NCI-H2029 (cell line): ENCODE measurements at places on chromosomes 3 and 15.

- DNase-seq, result no peak
These were observed 76.3 kb upstream of the ARHGEF3 start for GRCh38 chr3:56878074-56878473.

DNA sequence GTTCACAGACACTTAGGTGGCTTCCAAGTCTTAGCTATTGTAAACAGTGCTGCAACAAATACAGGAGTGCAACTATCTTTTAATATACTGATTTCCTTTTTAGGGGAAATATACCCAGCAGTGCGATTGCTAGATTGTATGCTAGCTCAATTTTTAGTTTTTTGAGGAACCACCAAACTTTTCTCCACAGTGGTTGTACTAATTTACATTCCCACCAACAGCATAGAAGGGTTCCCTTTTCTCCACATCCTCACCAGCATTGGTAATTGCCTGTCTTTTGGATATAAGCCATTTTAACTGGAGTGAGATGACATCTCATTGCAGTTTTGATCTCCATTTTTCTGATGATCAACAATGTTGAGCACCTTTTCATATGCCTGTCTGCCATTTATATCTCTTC, 58.9 kb downstream of the ZNF148 start:
- DNase-seq, result no peak

DNA sequence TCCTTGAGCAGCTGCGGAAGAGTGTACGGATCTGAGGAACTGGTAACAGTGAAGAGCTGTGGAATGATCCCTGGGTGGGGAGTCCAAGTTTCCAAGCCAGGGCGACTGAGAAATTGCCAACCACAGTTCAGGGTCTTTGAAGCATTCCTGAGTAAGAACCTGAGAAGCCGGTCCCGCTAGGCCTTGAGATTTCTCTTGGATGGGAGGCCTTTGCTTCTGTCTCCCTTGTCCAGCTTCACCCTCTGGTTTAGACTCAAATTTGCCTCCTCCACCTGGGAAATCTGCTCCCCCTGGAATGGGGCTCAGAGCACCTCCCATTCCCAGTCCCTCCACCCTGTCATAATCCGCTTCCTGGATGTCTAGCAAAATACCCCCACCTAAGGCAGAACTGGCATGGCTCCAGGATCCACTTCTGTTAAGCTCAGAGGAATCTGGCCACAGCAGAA, 127.7 kb upstream of the DLG1 start:
- DNase-seq, result no peak

DNA sequence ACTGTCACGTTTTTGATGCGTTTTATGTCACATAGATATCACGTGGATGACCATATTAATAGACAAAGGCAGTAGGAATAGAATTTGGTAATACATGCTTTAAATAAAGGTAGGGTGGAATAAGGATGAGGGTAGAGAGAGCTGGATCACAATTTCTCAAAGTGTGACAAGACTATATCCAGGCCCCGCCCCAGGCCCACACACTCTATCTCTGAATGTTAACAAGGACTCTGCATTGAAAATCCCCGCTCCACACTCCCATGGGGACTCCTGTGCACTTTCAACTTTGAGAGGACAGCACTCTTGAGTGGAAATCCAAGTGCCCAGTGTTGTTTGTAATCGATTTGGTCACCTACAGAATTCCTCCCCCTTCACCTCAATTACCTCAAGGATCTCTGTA, 31.4 kb downstream of the ETV5 start:
- DNase-seq, result no peak

GRCh38 chr15:97759363-97759762, 201.1 kb upstream of the ARRDC4 start:
- DNase-seq, result no peak

- DNase-seq, result no peak
These were observed 5.9 kb upstream of the FMN1 start for GRCh38 chr15:33200444-33200843.

DNA sequence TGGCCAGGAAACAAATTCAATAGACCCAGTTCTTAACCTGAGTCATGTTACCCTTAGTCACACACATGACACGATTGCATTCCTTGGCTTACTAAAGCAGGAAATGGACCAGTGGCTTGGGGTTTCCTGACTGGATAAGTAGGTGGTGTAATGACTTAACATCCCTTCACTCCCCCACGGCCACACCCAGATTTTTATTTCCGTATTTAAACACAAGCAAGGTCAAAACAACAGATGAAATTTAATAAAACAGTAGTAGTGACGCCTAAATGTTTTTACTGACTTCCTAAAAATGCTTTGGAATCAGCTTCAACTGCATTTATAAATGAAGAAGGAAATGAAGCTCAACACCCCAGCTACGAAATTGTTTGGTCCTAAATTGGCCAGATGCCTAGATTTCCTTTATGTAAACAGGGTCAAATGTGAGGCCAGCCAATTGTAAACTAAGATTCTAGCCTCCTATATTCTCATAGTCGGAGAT, 324.3 kb downstream of the CHST2 start:
- DNase-seq, result peak; percentile 86

GRCh38 chr3:30904996-30905395, 10.5 kb upstream of the GADL1 start:
- DNase-seq, result no peak

- no peak for DNase-seq
These were observed 48.8 kb upstream of the PLXND1 start for GRCh38 chr3:129655291-129655700.

DNA sequence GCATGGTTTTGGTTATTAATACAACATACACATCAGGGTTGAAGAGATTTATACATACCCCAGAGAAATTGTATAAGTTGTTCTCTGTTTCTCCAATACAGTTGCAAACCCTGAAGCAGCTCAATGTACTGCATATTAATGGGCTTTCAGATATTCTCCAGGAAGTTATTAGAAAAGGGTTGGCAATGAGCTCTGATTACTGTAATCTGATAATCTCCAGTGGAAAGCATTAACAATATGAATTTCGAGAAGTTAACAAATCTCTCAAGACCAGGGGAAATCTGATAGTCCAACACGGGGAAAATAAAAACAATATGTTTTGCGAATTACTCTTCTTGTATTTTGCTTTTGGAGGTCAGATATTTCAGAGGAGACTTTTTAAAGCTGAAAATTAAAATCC, 950.1 kb downstream of the TBL1XR1 start:
- DNase-seq, result no peak

DNA sequence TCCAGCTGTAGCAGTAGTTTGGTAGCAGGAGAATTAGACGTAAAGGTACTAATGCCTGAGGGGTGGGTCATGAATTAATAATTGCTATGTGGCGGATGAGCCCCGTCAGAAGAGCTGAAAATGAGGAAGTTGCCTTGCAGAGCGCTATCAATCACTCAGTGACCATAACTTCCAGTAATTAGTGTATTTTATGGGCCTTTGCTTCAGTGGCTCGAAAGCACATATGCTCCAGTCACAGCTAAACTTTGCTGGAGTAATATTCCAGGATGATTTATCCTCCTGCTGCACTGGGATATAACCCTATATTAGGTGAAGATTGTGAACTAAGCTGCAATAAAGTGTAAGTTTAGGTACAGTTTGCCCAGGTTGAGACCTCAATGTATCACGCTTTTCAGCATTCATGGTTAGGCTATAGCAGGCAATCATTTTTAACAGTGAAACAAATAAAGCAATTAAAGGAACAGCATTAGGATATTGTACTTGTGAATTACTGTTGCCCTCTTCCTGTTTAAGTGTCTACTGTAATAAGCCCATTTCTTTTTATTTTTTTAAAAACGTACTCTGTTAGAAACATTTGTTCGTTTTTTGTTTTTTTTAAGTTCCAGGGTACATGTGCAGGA, 104.6 kb upstream of the SKOR1 start:
- no peak for DNase-seq

DNA sequence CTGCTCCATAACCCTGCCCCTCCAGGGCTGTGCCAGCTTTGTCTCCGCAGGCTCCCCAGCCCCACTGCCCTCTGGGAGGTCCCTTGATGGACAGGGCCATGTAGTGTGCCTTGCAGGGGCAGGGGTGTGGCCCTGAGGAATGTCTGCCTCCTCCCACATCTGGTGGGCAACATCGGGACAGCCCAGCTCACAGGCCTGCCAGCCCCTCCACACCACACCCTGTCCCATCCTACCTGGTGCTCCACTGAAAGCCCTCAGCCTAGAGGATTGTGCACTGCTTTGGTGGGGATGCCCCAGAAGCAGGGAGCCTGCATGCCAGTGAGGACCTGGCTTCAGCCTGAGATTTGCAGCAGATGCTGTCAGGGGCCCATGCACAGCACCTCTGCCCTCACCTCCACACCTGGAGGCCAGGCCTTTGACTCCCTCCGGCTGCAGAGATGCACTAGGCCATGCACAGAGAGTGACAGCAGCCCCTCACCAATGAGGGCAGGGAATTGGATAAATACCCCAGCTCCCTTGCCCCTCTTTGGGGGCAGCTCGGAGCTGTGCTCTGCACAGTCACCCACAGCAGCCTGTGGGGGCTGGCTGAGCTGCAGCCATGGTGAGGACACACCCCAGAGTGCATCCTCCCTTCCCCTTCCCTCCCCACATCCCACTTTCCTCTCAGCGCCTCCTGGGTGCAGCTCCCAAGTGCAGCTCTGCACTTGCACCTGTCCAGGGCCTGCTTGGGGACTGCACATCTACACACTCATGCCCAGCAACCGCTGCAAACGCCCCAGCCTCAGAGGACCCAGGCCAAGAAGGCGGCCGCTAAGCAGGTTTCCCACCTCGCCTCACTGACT, 2.7 kb downstream of the C3orf22 start:
- DNase-seq, result no peak

- DNase-seq, result no peak
These were observed 353.4 kb downstream of the CHST2 start for GRCh38 chr3:143472731-143473523.

GRCh38 chr3:156888176-156888575, 62.0 kb downstream of the LEKR1 start:
- no peak for DNase-seq

DNA sequence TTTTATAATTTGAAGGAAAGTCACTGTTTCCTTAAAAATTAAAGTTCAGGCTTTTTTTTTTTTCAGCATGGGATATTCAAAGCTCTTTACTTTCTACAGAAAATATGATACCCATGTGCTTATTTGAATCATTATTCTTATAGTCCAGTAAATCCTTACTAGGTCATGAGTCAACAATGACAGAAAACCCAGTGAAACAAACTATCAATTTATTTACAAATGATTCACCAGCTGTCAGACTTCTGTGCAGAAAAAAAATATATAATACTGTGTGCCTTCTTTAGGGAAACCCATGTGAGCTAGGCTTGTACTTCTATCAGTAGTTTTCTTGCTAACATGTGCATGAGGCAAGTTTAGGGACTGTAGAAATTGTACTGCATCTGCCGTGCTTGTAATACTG, 1.2 kb downstream of the ACP3 start:
- DNase-seq, result no peak

DNA sequence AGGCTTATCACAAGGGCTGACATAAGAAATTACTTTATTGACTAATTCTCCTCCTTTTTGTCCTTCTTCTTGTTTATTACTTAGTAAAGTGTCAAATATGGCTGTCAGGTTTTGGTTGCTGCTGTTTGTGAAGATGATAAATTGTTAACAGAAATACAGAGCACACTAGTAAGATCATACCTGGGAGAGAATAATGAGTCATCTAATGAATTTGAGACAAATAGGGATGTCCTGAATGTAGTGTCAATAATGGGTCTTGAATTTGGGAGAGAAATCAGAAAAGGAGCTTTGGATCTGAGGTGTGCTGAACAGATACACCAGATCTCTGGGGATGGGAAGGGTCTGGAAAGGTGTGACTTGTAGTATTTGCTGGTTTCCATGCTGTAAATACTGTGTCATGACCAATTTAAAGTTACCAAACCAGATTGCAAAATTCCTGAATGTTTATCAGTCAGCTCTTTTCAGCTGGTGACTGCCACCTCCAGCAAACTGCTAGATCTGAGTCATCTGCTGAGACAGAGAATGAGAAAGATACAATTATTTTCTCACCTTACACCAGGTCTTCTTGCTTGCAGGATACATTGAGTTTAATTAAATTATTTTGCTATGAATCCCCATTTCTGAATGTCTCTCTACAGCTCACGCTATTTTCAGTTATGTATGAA, 76.7 kb upstream of the SATB1 start:
- no peak for DNase-seq

DNA sequence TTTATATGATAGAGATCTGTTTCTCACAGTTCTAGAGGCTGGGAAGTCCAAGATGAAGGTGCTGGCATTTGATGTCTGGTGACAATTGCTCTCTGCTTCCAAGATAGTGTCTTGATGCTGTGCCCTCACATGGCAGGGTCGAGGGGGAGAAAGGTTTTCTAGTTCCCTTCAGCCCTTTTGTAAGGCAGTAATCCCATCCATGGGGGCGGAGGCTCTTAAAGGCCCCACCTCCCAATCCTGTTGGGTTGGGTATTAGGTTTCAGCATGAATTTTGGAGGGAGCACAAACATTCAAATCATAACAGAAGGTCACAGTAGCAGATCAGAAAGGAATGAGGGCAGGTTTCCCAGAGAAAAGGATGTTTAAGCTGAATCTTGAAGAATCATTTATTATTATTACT, 601.7 kb upstream of the ZNF717 start:
- no peak for DNase-seq

DNA sequence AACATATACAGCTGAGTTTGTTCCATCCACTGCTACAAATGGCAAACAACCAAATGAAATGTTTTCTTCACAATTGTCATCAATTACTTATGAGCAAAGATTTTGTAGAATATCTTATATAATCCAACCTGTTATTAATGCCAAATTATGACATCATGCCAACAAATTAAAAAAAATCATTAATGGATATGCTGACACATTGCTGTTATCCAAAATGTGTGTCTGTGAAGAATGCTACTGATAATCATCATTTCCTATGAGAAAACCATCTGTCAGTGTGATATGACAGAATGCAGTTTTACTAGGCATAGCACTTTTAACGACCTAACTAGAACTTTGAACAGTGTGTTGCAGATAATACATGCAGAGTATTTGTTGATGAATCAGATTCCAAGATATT, 556.5 kb upstream of the KCNMB2 start:
- DNase-seq, result no peak

DNA sequence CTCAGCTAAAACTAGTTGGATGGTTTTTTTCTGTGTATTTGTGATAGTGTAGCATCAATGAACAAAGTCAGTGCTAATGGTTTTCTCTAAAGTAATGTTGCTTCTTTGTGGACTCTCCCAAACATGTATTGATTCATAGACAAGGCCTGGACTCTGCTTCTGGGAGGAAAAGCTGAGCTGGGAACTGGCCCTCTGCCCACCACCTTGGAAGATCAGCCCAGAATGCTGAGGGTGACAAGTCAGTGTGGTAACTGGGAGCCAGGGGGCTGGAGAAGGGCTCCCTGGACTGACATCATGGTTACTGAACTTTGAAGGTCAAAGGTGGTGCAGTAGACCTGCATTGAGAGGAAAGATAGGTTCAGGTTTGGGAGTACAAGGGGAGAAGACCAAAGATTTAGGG, 3.0 kb downstream of the ARHGAP31 start:
- DNase-seq, result no peak

- no peak for DNase-seq
These were observed 377.0 kb downstream of the GAP43 start for GRCh38 chr3:116000311-116000710.
